ENCODE measurements at places on chromosomes 12 and 14.

DNA sequence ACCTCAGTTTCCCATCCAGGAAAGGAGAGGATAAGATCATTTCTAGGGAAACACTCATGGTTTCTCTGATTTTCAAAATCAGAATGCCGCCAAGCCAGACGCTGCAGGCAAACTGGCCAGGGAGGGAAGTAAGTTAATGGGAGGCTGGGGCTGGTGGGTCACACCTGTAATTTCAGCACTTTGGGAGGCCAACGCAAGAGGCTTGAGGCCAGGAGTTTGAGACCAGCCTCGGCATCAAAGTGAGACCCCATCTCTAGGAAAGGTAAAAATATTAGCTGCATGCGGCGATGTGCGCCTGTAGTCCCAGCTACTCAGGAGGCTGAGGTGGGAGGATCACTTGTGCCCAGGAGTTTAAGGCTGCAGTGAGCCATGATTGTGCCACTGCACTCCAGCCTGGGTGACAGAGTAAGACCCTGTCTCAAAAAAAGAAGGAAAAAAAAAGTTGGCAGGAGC, 587 bp downstream of the SELPLG start:
- DNase-seq = no peak

GRCh38 chr14:106831322-106831720, 1304.9 kb downstream of the TMEM121 start:
- DNase-seq = no peak

GRCh38 chr14:34254571-34254970, 207.5 kb downstream of the SPTSSA start:
- DNase-seq = no peak

GRCh38 chr12:12599750-12600643, 11.7 kb upstream of the CREBL2 start:
- no peak for DNase-seq

- DNase-seq = no peak
Measured at GRCh38 chr14:36820111-36820709, 158.6 kb downstream of the PAX9 start.

- DNase-seq = no peak
Measured at GRCh38 chr12:14157088-14157747, 175.8 kb upstream of the GRIN2B start.

Data from psoas muscle (tissue), 8 donors.